ENCODE measurements at places on chromosomes 5 and 9. TPM values are rescaled to one million over a fixed set of nuclear protein-coding genes. Genes with fewer than 3 reads are reported as not detected.

PPP6C gene
- 47.2 TPM for total RNA-seq

GRM6 gene
- total RNA-seq = not detected

ITGA2 gene
- total RNA-seq = 32.4 TPM

NINJ1 gene
- 77.9 TPM for total RNA-seq

RORB gene
- total RNA-seq = 5.2 TPM

IL9 gene
- not detected for total RNA-seq

PCDHA7 gene
- total RNA-seq = 0.87 TPM

DNA sequence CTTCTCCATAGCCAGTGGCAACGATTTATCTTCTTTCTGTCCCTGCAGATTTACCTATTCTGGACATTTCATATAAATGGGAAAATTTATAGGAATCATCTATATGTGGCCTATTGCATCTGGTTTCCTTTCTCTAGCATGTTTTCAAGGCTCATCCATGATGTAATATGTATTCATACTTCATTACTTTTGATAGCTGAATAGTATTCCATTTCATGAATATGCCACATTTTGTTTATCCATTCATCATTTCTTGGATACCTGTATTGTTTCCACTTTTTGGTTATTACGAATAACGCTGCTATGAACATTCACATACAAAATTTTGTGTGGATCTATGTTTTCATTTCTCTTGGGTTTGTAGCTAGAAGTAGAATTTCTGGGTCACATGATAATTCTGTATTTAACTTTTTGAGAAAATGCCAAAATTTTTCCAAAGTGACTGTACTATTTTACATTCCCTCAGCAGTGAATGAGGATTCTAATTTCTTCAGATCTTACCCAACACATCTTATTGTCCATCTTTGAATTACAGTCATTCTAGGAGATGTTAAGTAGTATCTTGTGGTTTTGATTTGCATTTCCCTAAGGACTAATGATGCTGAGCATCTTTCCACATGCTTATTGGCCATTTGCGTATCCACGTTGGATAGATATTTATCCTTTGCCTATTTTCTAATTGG is 3.6 kb downstream of the IARS1 start:
- H3K27ac ChIP-seq = no peak overlapping the region
- no peaks in the 10 kb centered on the region for H3K27me3 ChIP-seq
- no peak for DNase-seq
- peaks cover 23% of the 10 kb centered on the region for H3K4me1 ChIP-seq
- no peak overlapping the region for H3K4me3 ChIP-seq
- peaks cover 42% of the 10 kb centered on the region for H3K36me3 ChIP-seq

- no peak overlapping the region for H3K4me3 ChIP-seq
- DNase-seq = no peak
- H3K4me1 ChIP-seq = no peaks in the 10 kb centered on the region
- H3K27me3 ChIP-seq = no peaks in the 10 kb centered on the region
- H3K27ac ChIP-seq = no peak overlapping the region
Observed at GRCh38 chr9:123040801-123041200, 7.3 kb downstream of the GPR21 start.

DNA sequence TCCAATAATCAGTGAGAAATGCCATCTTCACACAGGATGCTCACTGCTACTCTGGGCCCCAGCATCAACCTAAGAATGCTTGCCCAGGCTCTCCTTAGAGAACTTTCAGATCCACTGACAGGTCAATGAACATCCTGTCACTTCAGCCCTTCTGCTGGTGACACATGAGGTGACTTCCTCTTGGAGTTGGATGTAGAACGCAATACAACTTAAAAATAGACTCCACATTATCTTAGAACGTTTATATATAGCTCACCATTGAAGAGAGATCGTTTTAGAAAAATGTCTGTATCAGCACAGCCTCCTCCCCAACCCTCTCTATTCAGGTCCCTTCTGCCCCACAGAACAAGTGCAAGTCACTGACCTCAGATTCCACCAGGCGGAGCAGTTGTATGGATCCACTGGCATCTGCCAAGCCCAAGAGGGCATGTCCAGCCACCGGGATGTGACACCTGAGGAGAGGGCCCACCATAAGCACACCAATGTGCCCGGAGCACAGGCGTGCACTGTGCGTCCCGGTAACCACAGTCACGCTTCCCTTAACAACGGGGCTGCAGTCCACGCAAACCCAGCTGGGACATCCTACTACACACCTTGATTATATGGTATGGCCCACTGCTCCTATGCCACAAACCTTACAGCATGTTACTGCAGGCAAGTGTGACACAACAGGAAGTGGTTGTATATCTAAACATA is 2.9 kb downstream of the DPH7 start:
- H3K4me3 ChIP-seq = no peak overlapping the region
- H3K27ac ChIP-seq = no peak overlapping the region

GRCh38 chr5:2427983-2428382 is 323.5 kb downstream of the IRX2 start:
- H3K36me3 ChIP-seq = no peaks in the 10 kb centered on the region
- DNase-seq = no peak
- no peak overlapping the region for H3K4me3 ChIP-seq
- H3K4me1 ChIP-seq = no peaks in the 10 kb centered on the region

GRCh38 chr9:110599468-110599867 is 19.9 kb upstream of the SVEP1 start:
- H3K4me3 ChIP-seq = no peak overlapping the region
- H3K36me3 ChIP-seq = no peaks in the 10 kb centered on the region
- DNase-seq = no peak
- H3K4me1 ChIP-seq = no peaks in the 10 kb centered on the region
- no peak overlapping the region for H3K27ac ChIP-seq
- H3K27me3 ChIP-seq = no peaks in the 10 kb centered on the region

DNA sequence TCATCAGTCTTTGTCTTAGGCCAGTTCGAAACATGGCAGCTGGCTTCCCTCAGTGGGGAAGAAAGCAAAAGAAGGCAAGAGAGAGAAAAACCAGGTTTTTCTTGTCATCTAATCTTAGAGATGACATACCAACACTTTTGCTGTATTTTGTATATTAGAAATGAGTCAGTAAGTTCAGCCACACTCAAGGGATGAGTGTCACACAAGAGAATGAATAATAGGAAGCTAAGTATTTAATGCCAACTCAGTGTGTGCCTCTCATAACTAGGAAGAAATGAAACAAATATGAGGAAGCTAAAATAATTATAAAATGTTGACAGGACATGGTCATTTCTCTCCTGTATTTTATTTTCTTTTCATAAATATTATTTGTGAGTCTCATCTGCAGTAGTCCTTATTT is 65.3 kb downstream of the CDH12 start:
- H3K4me1 ChIP-seq = no peaks in the 10 kb centered on the region
- no peak overlapping the region for H3K4me3 ChIP-seq
- no peak for DNase-seq
- no peaks in the 10 kb centered on the region for H3K36me3 ChIP-seq
- H3K27me3 ChIP-seq = no peaks in the 10 kb centered on the region
- H3K27ac ChIP-seq = no peak overlapping the region

DNA sequence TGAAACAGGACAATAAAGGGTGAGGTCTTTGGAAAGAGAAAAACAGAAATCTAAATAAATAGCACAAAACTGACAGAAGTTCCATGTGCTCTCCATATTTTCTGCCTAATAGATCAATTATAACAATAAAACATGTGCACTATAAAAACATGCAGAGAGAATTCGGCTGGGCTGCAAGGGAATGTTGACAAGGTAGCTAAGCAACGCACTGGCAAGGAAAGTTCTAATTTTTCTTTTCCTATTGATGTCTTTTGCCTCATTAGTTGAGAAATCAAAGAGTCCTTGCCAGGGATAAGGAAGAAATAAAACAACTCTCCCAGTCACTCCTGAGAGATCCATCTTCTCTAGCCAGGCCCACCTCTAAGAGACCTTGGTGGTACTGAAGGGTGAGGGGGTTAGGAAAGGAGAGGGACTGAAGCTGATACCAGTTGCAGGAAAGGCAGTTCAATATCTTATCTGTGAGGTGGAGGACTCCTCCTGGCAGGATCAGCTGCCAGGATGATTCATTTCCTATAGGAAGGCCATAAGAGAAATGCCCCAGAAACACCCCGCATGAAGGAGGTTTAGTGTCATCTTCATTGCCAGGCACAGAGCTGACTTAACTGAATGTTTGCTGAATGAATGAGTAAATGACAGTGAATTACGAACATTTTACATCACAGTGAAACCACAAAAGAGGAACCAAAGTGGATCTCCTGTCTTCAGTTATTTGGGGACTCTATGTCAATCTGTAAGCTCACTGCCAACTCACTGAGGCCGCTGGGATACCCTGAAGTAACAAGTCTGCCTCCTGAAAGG is 63.7 kb upstream of the IFNK start:
- H3K4me1 ChIP-seq = peaks cover 14% of the 10 kb centered on the region
- no peaks in the 10 kb centered on the region for H3K36me3 ChIP-seq
- peak; percentile 76 for DNase-seq
- H3K4me3 ChIP-seq = no peak overlapping the region
- H3K27me3 ChIP-seq = no peaks in the 10 kb centered on the region

GRCh38 chr9:96425500-96426169 is 7.5 kb upstream of the ZNF367 start:
- no peak overlapping the region for H3K4me3 ChIP-seq
- no peaks in the 10 kb centered on the region for H3K27me3 ChIP-seq
- no peak overlapping the region for H3K27ac ChIP-seq

DNA sequence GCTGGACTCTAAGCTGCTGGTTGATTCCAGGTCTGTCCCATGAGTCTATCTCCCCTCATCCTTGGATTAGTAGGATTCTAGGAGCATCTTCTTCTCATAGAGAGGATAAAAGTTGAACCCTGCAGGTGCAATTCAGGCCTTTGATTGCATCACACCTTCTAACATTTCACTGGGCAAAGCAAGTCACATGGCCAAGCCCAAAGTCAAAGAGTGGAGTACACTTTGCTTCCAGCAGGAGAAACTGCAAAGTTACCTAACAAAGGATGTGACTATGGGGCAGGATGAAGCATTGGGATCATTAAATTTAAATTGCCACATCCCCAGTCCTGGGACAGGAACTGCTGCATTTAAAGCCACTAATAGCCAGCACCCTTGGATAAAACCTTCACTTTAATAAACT is 51.0 kb upstream of the EGFLAM start:
- no peaks in the 10 kb centered on the region for H3K4me1 ChIP-seq
- no peak for DNase-seq
- no peak overlapping the region for H3K27ac ChIP-seq
- H3K4me3 ChIP-seq = no peak overlapping the region
